Stimulated activated naive B cell treated with anti-CD40 and anti-IgM and Interleukin-4, amounts not matched to agents 10 μg/mL and 1 μg/mL and 100 μg/mL, for 72 hours (primary cell): ENCODE measurements at places on chromosomes 6 and 20.

DNA sequence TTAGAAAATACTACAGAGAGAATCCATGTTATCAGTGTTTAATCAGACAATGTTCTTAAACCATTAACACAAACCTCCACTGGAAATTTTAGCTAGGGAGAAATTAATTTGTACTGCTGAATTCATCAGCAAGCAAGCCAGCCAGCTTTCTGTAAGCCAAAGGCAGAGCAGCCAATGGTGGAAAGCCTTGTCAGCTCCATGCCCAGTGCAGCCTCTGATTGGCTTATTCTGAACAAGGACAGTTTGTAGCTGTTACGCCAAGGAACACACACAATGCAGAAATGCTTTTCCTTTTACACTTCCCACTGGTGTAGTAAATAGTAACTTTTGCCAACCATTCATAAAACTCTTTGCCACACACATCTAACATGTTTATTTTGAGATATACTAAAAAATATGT is 265.0 kb downstream of the TENT5A start:
- no peak for DNase-seq

DNA sequence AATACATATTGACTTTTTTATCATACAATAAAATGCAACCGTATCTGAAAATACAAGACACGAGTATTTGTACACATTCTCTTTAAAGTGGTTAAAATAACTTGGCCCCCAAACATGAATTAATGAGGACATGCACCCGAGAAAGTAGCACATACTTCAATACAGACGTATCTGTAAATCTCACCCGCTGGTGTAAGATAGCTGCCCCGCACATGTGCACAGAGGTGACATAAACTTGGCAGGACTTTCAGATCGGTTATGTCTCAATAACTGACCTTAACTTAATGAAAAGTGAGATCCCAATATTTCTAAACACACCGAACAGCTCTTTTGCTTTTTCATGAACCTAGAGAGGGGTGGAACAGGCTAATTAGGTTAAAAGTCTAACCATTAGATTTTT is 91.5 kb upstream of the RPS6KA2 start:
- DNase-seq: no peak

DNA sequence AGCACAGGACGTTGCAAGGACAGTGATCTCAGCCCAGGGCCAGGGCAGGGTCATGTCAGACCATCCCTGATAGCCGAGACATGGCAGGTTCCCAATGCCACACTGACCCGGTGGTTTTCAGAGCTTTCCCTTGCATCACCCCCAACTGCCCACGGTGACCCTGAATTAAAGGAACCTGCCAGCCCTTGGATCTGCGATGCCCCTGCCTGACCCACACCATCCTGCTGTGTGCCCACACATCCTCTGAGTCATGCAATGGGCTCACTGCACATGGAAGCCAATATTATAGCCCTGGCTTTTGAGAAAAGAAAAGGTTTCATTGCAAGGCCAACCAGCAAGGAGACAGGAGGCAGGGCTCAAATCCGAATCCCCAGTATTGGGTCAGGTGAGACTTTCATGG is 132.6 kb upstream of the CST7 start:
- DNase-seq: no peak

- DNase-seq: no peak
Measured at GRCh38 chr6:88908598-88909548, 54.5 kb downstream of the RNGTT start.

DNA sequence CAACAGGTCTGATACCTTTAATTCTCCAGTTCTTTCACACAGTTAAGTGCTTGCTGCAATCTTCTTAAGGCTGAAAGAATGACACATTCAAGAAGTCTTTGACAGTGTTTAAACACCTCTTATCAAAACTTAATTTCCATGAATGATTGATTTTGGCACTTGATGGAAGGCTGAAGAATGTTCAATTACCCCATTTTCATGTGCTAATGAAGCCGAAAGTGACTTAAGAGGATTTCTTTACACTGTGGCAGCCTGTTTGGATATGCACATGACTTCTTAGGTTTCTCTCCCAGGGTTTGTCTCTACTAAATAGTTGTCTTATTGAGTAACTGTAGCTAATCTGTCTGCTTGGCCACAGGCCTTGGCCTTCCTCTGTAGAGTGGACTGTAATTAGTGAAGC is 81.1 kb upstream of the PRDM1 start:
- DNase-seq: no peak

- DNase-seq: no peak
Measured at GRCh38 chr20:10761786-10762185, 88.0 kb upstream of the JAG1 start.

DNA sequence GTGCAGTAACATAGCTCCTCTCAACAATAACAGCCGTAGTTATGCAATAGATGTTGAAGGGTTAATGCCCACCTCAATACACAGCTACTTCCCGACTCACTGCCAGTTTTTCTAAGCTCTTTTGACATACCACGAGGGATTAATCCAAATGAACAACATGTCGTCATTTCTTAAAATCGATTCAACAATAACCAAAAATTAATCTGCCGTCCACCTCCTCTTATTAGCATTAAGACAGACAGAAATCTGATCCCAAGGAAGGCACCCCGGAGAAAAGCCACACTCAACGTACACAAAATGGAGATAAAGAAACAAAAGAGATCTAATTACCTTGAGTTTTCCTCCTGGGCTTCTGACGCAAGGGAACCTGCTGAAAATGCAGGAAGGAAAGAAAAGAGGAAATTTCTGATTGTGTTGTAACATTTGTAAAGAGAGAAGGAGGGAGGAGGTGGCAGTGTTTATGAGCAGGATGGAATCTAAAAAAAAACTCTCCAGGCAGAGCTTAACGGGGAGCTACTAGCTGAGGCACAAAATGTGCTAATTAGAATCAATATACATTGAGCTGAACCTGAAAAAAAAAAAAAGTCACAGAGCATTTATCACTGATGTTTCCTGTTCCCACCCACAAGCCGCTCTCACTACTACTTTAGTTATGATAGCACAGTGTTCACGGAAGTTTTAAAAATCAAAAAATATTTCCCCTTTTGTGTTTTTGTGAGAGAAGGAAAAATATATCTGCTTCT is 109.3 kb downstream of the IPCEF1 start:
- no peak for DNase-seq

DNA sequence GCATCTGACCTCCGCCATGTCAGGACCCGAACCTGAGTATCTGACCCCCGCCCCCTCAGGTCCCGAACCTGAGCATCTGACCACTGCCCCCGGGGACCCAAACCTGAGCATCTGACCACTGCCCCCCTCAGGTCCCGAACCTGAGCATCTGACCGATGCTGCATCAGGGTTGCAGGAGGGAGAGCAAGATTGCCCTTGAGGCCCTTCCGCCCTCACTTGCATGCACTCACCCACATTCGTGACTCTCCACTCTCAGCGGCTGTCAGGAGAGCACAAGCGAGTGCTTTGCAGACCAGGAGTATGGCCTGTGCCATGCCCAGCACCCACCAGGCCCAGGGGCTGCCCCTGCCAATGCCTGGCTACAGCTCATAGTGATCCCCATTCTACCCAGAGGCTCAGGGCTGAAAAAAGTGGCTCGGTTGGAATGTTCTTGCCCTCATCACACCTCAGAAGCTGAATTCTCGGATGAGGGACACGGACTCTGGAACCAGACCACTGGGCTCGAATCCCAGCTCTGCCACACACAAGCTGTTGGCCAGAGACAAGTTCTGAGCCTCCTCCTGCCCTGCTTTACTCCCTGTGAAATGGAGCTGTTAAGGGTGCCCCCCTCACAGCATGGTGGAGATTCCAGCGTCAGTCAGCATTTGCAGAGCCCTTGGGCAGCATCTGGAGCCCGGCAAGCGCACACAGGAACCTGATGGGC is 82.1 kb downstream of the DLL1 start:
- no peak for DNase-seq

GRCh38 chr20:17806739-17807441 is 107.1 kb downstream of the BANF2 start:
- DNase-seq: no peak

- DNase-seq: no peak
Measured at GRCh38 chr6:37177935-37178517, 8.1 kb downstream of the PIM1 start.

- no peak for DNase-seq
Measured at GRCh38 chr6:7542065-7542873, 798 bp downstream of the DSP start.

- DNase-seq: no peak
Measured at GRCh38 chr6:143699430-143699825, 21.7 kb downstream of the PHACTR2 start.

GRCh38 chr6:146871611-146872425 is 273.0 kb downstream of the ADGB start:
- no peak for DNase-seq

GRCh38 chr6:168376811-168377483 is 57.4 kb upstream of the DACT2 start:
- no peak for DNase-seq

DNA sequence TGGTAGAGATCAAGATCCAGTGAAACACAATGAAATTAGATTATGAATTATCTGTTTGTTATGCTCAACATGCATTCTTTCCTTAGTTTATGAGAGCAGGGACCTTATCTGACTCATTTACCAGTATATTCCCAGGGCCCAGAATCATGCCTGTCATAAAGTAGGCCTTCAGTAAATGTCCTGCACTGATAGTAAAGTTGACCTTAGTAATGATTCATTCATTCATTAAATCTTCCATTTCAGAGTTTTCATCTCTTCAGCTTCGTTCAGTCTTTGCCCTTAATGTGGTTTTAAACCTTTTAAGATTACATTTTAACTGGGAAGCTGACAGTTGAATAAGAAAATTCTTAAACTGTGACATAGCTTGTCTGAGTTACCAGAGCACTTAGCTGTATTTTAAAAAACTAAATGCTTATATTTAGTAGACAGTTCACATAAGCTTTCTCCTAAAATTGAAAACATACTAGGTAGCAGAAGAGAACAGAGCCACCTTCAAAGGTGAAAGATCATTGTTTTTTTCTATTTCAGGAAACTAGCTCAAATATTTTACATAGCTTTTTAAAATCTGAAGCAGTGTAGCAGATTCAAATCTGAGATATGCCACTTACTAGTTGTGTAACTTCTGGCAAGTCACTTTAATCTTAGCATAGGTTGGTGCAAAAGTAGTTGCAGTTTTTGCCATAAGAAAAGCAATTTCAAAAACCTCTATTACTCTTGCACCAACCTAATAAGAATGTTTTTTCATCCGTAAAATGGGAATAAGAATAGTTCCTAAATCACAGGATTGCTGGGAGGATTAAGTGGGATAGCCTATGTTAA is 41.4 kb downstream of the MCM8 start:
- no peak for DNase-seq

GRCh38 chr20:49344975-49345374 is 67.1 kb upstream of the ZNFX1 start:
- DNase-seq: no peak

GRCh38 chr6:30213667-30213956 is 406 bp upstream of the TRIM26 start:
- DNase-seq: no peak

DNA sequence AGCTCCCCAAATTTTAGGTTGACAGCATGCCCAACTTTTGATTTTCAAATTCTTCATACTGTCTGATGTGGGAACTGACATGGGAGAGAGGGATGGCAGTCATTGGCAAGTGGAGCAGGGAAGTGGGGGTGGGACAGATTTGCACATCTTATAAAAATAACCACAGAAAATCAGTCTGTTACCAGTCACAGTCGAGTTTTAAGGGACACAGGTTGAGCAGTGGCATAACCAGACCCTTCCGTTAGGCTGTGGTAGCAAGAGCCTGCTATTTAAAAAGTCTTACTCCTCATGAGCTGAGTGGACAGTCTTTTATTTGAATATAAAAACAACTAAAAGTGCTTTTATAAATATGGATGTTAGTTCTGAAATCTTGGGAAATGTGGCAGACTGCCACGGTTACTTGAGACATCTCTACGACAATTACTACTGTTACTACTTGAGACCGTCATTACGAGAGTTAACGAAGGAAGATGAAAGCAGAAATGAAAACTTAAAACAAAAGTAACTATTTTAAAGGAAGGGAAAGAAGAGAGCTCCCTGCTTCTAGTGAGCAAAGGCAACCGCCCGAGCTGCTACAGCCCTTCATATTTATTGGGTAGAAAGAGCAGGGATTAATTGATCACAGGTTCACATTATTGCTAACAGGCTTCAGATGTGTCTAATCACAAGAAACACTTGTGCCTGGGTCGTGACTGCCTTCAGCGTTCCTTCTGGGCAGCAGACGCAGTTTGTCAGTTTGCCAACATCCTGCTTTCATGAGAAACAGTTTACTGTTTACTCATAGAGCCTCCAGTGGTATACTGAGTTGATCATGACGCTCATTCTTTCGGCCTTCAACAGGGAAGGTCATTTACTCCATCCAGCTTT is 71.3 kb downstream of the EFHC1 start:
- DNase-seq: no peak
